Upper lobe of right lung (tissue), 1 donor: ENCODE measurements at places on chromosomes 1 and 21. TPM values are rescaled to one million over a fixed set of nuclear protein-coding genes. Genes with fewer than 3 reads are reported as not detected.

- DNase-seq, result no peak
- peaks cover 5% of the 10 kb centered on the region for H3K4me1 ChIP-seq
- no peak overlapping the region for H3K27ac ChIP-seq
- H3K36me3 ChIP-seq, result no peaks in the 10 kb centered on the region
- no peaks in the 10 kb centered on the region for H3K27me3 ChIP-seq
- H3K4me3 ChIP-seq, result no peak overlapping the region
These were observed 55.3 kb downstream of the ETS2 start for GRCh38 chr21:38861056-38861455.

GRCh38 chr1:53370369-53370961 is 42.6 kb upstream of the LRP8 start:
- no peaks in the 10 kb centered on the region for H3K27me3 ChIP-seq
- H3K4me3 ChIP-seq, result no peak overlapping the region
- peak; percentile 39 for DNase-seq
- no peak overlapping the region for H3K27ac ChIP-seq
- H3K4me1 ChIP-seq, result no peaks in the 10 kb centered on the region

DNA sequence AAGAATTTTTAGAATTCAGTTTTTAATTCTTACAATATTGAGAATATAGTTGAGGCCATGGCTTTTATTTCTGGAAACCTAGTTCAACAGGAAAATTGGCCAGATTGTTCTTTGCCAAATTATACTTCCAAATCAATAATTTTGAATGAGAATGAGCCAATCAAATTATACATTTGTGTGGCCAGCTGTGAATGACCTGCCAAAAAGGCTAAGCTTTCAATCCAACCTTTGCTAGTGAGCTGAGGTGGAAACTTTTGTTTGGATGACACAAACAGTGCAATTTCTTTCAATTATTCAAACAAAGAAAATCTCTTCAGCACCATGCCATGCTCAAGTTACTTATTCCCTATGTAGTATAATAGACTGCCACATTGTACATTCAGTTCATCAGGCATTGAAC is 167.8 kb downstream of the PATJ start:
- peaks cover 7% of the 10 kb centered on the region for H3K36me3 ChIP-seq
- DNase-seq, result no peak
- no peaks in the 10 kb centered on the region for H3K4me1 ChIP-seq
- H3K4me3 ChIP-seq, result no peak overlapping the region

- H3K4me1 ChIP-seq, result no peaks in the 10 kb centered on the region
- no peaks in the 10 kb centered on the region for H3K27me3 ChIP-seq
- DNase-seq, result no peak
- H3K36me3 ChIP-seq, result no peaks in the 10 kb centered on the region
These were observed 13.4 kb upstream of the DPT start for GRCh38 chr1:168742386-168742785.

- no peaks in the 10 kb centered on the region for H3K27me3 ChIP-seq
- H3K27ac ChIP-seq, result no peak overlapping the region
- H3K4me3 ChIP-seq, result no peak overlapping the region
- no peak for DNase-seq
These were observed 93.2 kb downstream of the PHTF1 start for GRCh38 chr1:113666126-113666525.

DNA sequence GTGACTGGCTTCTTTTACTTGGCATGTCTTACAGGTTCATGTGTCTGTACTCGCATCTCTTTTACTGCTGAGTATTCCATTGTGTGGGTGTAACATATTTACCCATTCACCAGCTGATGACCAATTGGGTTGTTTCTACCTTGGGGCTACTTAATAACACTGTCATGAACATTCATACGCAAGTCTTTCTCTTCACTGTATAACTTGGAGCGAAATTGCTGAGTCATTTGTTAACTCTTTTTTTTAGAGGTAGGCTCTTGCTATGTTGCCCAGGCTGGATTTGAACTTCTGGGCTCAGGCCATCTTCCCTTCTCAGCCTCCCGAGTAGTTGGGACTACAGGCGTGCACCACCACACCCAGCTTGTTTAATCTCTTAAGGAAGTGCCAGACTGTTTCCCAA is 6.5 kb downstream of the PYCR2 start:
- peaks cover 44% of the 10 kb centered on the region for H3K36me3 ChIP-seq
- no peak for DNase-seq
- H3K4me3 ChIP-seq, result no peak overlapping the region
- H3K4me1 ChIP-seq, result peaks cover 19% of the 10 kb centered on the region
- H3K27ac ChIP-seq, result no peak overlapping the region

ST3GAL3 gene
- total RNA-seq, result 20.5 TPM

ENAH gene
- 67.4 TPM for total RNA-seq

GRCh38 chr21:14718951-14719350 is 172.8 kb upstream of the SAMSN1 start:
- H3K27ac ChIP-seq, result no peak overlapping the region
- H3K4me1 ChIP-seq, result no peaks in the 10 kb centered on the region
- H3K27me3 ChIP-seq, result no peaks in the 10 kb centered on the region

FAAH gene
- 30.9 TPM for total RNA-seq

ADORA3 gene
- 9.3 TPM for total RNA-seq

GRCh38 chr1:193569096-193569982 is 382.9 kb upstream of the B3GALT2 start:
- DNase-seq, result no peak
- H3K27me3 ChIP-seq, result no peaks in the 10 kb centered on the region
- H3K4me1 ChIP-seq, result peaks cover 6% of the 10 kb centered on the region
- H3K36me3 ChIP-seq, result no peaks in the 10 kb centered on the region
- H3K27ac ChIP-seq, result no peak overlapping the region

- no peak overlapping the region for H3K4me3 ChIP-seq
- H3K36me3 ChIP-seq, result no peaks in the 10 kb centered on the region
- H3K27me3 ChIP-seq, result no peaks in the 10 kb centered on the region
- DNase-seq, result no peak
These were observed 2.2 kb upstream of the RHEX start for GRCh38 chr1:206050655-206051235.

- no peaks in the 10 kb centered on the region for H3K36me3 ChIP-seq
- H3K4me1 ChIP-seq, result no peaks in the 10 kb centered on the region
These were observed 54.9 kb downstream of the KLHDC7A start for GRCh38 chr1:18535391-18536210.

DNA sequence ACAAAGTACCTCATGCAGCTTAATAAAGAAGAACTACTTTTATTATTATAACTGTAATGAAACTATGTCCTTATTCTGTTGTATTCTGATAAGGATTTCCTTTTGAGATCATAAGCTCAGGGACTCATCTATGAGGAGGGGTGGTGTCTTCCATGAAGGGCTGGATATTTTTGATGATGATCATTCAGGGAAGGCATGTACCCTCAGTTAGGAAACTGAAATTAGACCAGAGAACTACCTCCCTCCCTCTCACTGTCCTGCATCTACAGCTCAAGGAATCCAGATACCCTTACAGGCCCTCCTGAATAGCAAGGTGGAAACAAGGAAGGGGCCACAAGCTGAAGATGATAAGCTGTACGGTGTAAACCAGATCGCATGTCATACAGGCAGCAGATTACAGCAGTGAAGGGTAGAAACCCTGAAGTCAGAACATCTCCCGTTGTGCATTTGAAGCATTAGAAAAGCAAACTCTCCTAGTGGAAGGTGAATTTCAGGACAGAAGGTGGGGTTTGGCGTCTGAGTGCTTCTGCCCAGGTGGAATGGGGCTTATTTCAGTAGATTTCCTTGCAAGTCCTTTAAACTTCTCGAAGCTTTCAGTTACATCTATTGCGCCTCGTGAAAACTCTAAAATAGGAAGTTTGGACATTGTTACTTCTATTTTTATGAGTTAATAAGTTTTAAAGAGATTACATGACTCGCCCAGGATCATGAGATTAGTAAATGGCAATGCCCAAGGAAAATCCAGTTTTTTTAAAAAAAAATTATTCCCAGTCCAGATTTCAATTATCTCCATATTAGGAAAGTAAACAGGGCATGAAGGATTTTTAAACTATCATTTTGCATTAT is 101.1 kb upstream of the HNRNPU start:
- H3K4me3 ChIP-seq, result no peak overlapping the region
- no peak for DNase-seq
- H3K27me3 ChIP-seq, result no peaks in the 10 kb centered on the region
- H3K27ac ChIP-seq, result peak overlapping the region; percentile 79
- peaks cover 35% of the 10 kb centered on the region for H3K4me1 ChIP-seq

- DNase-seq, result no peak
- H3K36me3 ChIP-seq, result peaks cover 97% of the 10 kb centered on the region
- no peak overlapping the region for H3K4me3 ChIP-seq
- no peaks in the 10 kb centered on the region for H3K27me3 ChIP-seq
- no peaks in the 10 kb centered on the region for H3K4me1 ChIP-seq
These were observed 81.7 kb downstream of the PIK3CD start for GRCh38 chr1:9733160-9733789.

GRCh38 chr1:230169454-230170152 is 102.6 kb downstream of the GALNT2 start:
- DNase-seq, result no peak
- H3K4me1 ChIP-seq, result peaks cover 4% of the 10 kb centered on the region
- peak overlapping the region; percentile 9 for H3K4me3 ChIP-seq
- H3K36me3 ChIP-seq, result no peaks in the 10 kb centered on the region
- no peaks in the 10 kb centered on the region for H3K27me3 ChIP-seq

AMPD1 gene
- total RNA-seq, result not detected
